Adrenal gland (tissue), 19 donors: ENCODE measurements at places on chromosomes 11 and 22.

- H3K27me3 ChIP-seq = no peaks in the 10 kb centered on the region
- peaks cover 18% of the 10 kb centered on the region for H3K4me1 ChIP-seq
- peak overlapping the region; percentile 78 for H3K4me3 ChIP-seq
- peak overlapping the region; percentile 97 for H3K27ac ChIP-seq
- DNase-seq = peak; percentile 89
These were observed 521 bp downstream of the SRSF8 start for GRCh38 chr11:95067039-95067840.

DNA sequence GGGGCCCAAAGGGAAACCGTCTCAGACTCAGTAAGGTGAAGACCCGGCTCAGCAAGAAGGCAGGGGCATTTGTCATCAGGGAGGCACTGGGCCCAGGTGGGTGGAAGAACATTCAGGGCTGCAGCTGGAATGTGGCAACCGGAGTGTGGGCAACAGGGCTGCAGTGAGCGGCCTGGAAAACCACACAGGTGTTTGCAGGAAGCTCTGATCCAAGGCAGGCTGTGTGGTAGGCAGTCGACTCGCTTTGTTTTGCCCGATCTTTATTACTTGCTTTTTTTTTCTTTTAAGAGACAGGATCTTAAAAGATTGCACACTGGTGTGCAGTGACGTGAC is 82.8 kb downstream of the DGCR2 start:
- no peaks in the 10 kb centered on the region for H3K27me3 ChIP-seq
- no peak overlapping the region for H3K27ac ChIP-seq
- H3K4me3 ChIP-seq = no peak overlapping the region
- peak; percentile 39 for DNase-seq

- no peak overlapping the region for H3K4me3 ChIP-seq
- H3K27me3 ChIP-seq = no peaks in the 10 kb centered on the region
- no peak for DNase-seq
- H3K4me1 ChIP-seq = no peaks in the 10 kb centered on the region
These were observed 122.3 kb downstream of the SPATA19 start for GRCh38 chr11:133723056-133723455.

DNA sequence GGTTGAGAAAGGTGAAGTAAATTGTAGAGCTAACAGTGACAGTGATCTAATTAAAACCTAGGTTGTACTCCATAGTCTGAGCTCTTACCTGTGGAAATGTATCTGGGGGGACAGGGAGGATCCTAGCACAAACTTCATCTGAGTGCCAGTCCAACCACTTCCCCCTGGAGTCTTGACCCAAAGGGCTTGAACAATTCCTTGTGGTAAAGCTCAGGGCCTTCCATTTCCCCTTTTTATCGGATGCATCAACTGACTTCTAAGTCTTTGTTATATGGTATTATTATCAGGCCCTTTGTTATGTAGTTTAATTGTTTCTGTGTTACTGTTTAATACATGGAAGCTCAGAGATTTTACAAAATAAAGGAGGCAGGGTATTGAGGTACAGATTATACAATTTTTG is 140.2 kb upstream of the SESN3 start:
- H3K4me3 ChIP-seq = no peak overlapping the region
- H3K4me1 ChIP-seq = no peaks in the 10 kb centered on the region
- DNase-seq = no peak
- H3K27me3 ChIP-seq = no peaks in the 10 kb centered on the region
- H3K27ac ChIP-seq = no peak overlapping the region

- H3K4me1 ChIP-seq = no peaks in the 10 kb centered on the region
- no peak overlapping the region for H3K4me3 ChIP-seq
- no peak for DNase-seq
- no peaks in the 10 kb centered on the region for H3K27me3 ChIP-seq
- no peak overlapping the region for H3K27ac ChIP-seq
These were observed 360.3 kb downstream of the TENM4 start for GRCh38 chr11:79080551-79080950.

DNA sequence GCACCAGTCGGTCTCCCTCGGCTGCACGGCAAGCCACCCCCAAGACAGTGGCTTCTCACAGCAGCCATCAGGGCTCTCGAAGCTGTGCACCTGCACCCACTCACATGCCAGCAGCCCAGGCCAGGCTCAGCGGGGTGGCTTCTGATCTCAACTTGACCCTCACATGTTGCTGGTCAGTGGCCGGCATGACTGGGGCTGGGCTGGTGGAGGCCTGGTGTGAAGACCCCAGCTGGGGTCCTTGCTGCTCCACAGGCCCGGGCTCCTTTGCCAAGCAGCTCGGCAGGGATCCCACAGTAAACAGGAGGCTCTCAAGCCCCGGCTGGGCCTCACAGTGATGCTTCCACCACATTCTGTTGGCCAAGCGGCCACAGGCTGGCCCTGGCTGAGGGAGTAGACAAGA is 128.2 kb downstream of the BRD1 start:
- no peaks in the 10 kb centered on the region for H3K36me3 ChIP-seq
- DNase-seq = no peak
- no peaks in the 10 kb centered on the region for H3K4me1 ChIP-seq
- H3K4me3 ChIP-seq = no peak overlapping the region
- no peak overlapping the region for H3K27ac ChIP-seq
- H3K27me3 ChIP-seq = peaks cover 25% of the 10 kb centered on the region

DNA sequence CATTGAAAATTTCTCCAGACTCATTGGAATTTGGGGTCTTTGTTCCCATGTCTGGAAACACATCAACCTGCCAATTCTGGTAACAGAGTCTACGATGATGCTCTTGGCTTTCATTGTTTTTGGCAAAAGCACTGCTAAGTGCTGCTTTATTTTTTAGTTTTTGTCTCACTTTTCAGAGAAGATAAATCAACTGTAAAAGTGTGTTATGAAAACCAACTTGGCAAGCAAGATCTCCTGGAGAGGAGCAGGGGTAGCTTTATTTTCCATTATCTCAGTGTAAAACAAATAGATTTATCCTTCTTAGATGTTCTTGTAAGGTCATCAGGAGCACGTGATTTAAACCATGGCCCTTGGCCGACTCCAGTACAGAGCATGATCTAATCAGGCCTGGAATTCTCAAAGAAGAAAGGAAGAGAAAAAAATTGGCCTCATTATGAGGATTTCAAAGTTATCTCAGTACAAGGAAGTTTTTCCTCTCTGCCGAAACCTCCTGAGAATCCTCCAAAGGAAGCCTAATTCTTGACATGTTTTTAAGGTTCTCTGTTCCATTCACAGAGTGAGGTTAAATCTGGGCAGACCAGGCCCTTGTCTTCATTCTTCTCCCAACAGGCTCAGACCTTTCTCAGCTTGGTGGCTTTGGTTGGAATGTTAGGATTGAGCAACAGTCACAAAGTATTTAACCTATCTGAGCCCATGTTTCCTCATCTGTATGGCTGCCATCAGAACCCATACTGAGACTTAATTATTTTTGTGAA is 16.4 kb upstream of the PAMR1 start:
- peaks cover 28% of the 10 kb centered on the region for H3K4me1 ChIP-seq
- H3K36me3 ChIP-seq = no peaks in the 10 kb centered on the region
- H3K27me3 ChIP-seq = no peaks in the 10 kb centered on the region
- H3K4me3 ChIP-seq = no peak overlapping the region

- no peak overlapping the region for H3K27ac ChIP-seq
- H3K36me3 ChIP-seq = no peaks in the 10 kb centered on the region
- H3K4me1 ChIP-seq = no peaks in the 10 kb centered on the region
- H3K4me3 ChIP-seq = no peak overlapping the region
- no peak for DNase-seq
- no peaks in the 10 kb centered on the region for H3K27me3 ChIP-seq
These were observed 39.6 kb downstream of the NAT10 start for GRCh38 chr11:34145073-34145472.

GRCh38 chr22:37910890-37911672 is 5.0 kb downstream of the MICALL1 start:
- H3K4me1 ChIP-seq = no peaks in the 10 kb centered on the region
- peaks cover 3% of the 10 kb centered on the region for H3K36me3 ChIP-seq
- no peak overlapping the region for H3K4me3 ChIP-seq
- no peak overlapping the region for H3K27ac ChIP-seq
- DNase-seq = no peak

GRCh38 chr11:109089144-109089543 is 332.8 kb upstream of the C11orf87 start:
- H3K27me3 ChIP-seq = no peaks in the 10 kb centered on the region
- H3K36me3 ChIP-seq = no peaks in the 10 kb centered on the region
- no peak overlapping the region for H3K27ac ChIP-seq
- no peak overlapping the region for H3K4me3 ChIP-seq
- no peak for DNase-seq
- no peaks in the 10 kb centered on the region for H3K4me1 ChIP-seq

GRCh38 chr11:130634961-130635473 is 186.6 kb downstream of the ADAMTS15 start:
- no peaks in the 10 kb centered on the region for H3K36me3 ChIP-seq
- no peak for DNase-seq
- H3K27me3 ChIP-seq = no peaks in the 10 kb centered on the region
- no peak overlapping the region for H3K27ac ChIP-seq

- peaks cover 5% of the 10 kb centered on the region for H3K4me1 ChIP-seq
- no peak overlapping the region for H3K27ac ChIP-seq
- H3K36me3 ChIP-seq = no peaks in the 10 kb centered on the region
- H3K27me3 ChIP-seq = no peaks in the 10 kb centered on the region
- no peak overlapping the region for H3K4me3 ChIP-seq
These were observed 70.2 kb downstream of the DDX10 start for GRCh38 chr11:108734956-108735559.

DNA sequence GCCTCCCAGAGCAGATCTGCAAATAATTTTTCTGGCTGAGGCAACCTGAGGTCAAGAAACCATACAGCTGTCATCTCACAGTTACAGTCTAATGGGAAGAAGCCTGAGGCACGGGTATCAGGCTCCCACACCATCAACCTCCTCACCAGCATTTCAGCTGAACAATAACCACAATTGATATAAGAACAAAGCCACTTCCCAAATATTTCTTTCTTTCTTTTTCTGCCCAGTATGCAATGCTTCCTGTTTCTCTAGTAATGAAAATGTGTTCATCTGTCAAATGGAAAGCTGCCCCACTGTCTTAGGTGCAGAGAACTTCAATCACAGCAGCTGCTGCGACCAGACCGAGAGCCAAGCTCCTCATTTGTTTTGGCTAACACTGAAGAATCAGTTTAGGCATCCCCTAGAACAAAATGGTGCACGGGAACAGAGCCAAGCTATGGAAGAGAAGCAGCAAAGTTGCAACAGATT is 108.4 kb downstream of the BLID start:
- H3K27me3 ChIP-seq = no peaks in the 10 kb centered on the region
- no peaks in the 10 kb centered on the region for H3K36me3 ChIP-seq
- peak; percentile 40 for DNase-seq
- H3K27ac ChIP-seq = no peak overlapping the region
- H3K4me3 ChIP-seq = no peak overlapping the region
- H3K4me1 ChIP-seq = no peaks in the 10 kb centered on the region

DNA sequence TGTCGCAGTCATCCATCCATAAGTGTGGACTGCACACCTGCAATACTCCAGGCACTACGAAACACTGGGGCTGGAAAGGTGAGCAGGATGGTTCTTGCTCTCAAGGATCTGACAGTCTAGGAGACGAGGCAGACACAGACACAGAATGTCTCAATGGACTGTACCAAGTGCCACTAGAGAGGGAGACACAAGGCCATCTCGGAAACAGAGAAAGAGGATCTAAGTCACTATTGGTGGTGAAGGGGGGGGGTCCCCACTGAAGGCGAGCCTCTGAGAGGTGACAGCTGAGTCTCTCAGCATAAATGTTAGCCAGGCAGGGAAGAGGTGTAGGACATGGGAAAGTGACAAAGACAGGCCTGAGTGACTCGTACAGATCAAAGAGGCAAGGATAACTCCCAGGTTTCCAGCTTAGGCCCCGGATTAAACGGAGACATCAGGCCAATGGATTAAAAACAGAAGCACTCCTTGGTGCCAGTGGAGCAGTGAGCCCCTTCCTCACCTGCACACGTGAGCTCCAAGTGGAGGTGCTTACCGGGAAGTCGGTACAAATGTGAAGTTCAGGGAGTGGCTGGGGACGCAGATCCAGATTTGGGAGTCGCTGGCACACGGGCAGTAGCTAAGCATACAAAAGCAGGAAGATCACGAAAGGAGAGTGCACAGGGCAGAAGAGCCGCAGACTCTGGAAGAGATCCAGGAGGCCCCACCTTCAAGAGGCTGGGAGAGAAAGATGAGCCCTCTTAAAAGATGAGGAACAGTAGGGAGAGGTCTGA is 117.2 kb downstream of the MICAL3 start:
- H3K36me3 ChIP-seq = no peaks in the 10 kb centered on the region
- H3K4me1 ChIP-seq = peaks cover 30% of the 10 kb centered on the region
- no peaks in the 10 kb centered on the region for H3K27me3 ChIP-seq
- H3K4me3 ChIP-seq = no peak overlapping the region

GRCh38 chr11:46414879-46415278 is 23.3 kb upstream of the CHRM4 start:
- peaks cover 22% of the 10 kb centered on the region for H3K36me3 ChIP-seq
- no peaks in the 10 kb centered on the region for H3K27me3 ChIP-seq
- no peak for DNase-seq
- H3K4me3 ChIP-seq = no peak overlapping the region
- no peaks in the 10 kb centered on the region for H3K4me1 ChIP-seq
- no peak overlapping the region for H3K27ac ChIP-seq

DNA sequence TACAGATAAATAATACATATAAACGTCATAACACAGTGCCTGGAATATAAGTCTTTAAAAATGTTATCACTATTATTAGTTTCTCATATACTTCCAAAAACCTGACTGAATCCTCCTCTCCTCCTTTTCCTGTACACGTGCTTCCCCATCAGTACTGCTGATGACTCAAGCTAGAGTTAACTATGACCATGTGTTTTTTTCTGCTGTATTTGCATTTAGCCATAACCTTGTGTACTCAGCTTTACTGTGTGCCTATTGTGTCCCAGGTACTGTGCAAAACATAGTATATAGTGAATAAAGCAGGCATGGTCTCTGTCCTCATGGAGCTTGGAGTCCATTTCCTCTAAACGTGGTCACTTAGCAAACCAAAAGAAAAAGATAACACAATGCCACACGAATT is 56.5 kb upstream of the ARHGAP32 start:
- no peaks in the 10 kb centered on the region for H3K27me3 ChIP-seq
- peaks cover 10% of the 10 kb centered on the region for H3K4me1 ChIP-seq
- no peak for DNase-seq
- no peak overlapping the region for H3K27ac ChIP-seq
- no peaks in the 10 kb centered on the region for H3K36me3 ChIP-seq

DNA sequence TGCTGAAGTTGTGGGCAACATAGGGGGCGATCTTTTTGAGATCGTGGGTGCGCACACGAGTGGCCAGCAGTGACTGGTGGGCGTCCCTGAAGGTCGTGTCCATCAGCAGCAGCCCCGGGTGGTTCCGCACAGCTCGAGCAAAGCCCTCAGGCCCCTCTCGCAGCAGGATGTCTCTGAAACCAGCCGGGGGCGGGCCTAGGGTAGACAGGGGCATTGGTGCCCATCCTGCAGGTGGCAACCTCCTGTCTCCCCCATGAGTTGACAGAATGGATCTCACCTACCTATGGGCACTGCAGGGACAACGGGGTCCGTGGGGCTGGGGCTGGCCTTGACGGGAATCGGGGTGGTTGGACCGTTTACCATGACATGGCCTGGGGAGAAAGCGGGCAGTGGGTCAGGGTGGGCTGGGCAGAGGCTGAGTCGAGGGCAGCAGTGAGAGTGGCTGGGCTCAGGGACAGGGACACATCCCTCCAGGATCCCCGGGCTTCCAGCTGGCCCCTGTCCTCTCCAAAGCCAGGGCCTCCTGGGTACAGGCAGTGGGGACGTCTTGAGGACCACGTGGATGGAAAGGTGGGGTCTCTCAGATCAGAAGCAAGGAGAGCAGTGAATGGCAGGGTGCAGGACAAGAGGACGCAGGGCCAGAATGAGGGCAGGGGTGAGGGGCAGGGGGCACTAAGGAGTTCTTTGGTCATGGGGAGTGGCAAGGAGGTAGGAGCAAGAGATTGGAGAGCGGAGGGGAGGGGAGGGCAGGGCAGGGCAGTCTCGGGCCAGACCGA is 4.2 kb upstream of the LRFN4 start:
- DNase-seq = no peak
- no peak overlapping the region for H3K27ac ChIP-seq
- H3K36me3 ChIP-seq = no peaks in the 10 kb centered on the region
- H3K4me1 ChIP-seq = peaks cover 6% of the 10 kb centered on the region
- H3K4me3 ChIP-seq = no peak overlapping the region
